Osteocyte (in vitro differentiated cells): ENCODE measurements at places on chromosomes 2 and 18.
A peak's percentile ranks its signal among the peaks of the same experiment; 100 is the strongest.

DNA sequence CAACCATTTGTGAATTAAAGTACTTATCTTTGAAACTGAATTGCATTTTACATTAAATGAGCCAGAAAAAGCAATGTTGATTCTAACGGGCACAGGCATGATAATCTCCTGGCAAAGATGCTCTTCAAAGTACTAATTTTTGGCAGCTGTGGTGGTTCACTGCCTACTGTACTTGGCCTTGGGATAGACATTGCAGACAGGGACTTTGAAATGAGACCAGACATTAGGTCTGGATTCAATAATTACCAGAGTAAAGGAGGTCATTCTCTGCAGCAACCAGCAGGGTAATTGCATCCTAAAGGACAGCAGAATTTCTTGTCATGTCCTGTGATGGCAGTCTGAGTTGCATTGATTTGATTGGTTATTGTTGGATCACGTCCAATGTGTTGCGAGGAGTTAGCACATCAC lies 986.5 kb downstream of the TDRD15 start:
- no peak for DNase-seq

DNA sequence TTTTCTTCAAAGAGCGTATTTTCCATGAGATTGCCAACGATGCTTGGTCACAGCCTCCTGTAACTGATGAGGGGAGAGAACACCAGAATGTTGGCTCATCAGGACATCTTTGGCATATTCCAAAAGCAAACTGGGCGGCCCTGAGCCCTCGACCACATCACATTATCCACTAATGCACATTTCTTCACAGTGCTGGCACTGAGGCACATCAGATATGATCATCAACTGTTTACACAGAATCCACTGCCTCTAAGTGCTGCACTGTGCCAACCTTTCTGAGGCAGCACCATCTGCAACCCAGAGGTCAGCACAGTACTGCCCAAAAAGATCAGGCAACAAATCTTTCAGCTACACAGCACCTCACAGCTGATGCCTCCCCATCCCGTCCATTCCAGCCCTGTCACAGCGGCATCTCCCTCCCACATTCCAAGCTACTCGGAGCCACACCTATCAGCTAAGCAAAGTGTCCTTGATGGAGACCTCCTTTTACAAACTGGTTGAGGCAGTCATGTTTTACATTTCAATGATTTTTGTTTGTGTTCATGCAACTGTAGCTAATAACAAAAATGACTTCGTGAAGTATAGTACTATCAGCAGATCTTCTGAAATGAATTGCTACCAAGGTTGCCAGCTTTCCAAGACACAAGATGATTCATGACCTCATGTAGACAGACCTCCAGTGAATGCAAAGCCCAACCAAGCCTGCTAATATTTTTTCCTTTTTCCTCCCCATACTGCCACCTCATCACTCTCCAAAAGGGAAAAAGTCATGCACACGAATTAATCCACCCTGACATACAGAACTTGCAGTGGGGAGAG lies 32.3 kb downstream of the MYO5B start:
- no peak for DNase-seq

GRCh38 chr18:64100116-64100922 lies 48.6 kb downstream of the LINC00305 start:
- DNase-seq = no peak

DNA sequence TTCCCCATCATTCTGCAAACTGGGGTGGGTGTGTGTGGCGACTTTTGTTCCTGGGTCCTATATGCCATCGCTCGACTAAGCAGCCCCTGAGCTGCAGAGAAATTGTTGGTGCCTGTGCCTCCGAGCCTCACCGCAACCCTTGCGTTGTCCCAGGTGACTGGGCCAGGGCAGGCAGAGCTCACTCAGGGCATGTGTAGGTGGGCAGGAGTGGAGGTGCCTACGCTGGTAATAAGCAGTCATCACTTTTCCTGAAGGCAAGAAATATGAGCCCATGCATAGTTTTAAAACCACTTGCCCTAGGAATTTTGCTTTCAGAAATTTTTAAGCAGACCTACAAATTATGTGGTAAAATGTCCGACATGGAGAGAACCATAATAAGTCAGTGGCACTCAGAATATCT lies 197.8 kb downstream of the SMAD7 start:
- DNase-seq = no peak

DNA sequence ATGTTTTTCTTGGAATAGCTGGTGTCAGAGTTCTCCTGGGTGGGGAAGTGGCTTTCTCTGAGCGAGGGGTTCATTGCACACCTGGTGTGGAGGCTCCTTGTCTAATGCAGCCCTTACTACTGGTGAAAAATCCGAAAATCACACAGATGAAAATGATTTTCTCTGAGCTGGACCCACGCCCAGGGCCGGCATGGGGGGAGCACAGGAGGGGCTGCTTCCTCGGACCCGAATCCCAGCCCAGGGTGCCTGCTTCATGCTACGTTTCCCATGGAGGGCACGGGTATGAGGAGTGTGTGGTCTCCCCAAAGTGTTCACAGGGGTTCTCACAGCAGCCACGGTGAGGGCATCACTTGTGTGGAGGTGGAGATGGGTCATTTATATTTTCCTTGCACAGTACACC lies 288.0 kb upstream of the HDAC4 start:
- peak; percentile 76 for DNase-seq

DNA sequence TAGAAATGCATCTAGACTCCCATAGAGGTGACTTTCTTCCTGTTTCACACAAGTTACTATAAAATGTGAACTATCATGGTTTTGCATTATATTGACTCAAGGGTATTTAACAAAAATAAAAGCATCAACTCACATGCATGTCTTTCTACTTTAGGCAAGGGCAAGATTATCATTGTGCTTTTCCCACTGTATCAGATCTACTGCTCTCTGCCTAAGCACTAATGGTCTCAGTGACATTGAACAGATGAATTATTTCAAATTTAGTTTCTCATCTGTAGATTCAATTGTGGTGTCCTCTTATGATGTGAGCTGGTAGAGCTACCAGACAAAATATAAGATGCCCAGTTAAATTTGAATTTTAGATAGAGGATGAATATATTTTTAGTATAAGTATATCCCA lies 113.9 kb downstream of the MTX2 start:
- DNase-seq = no peak

- no peak for DNase-seq
Observed at GRCh38 chr2:12612671-12613070, 104.1 kb upstream of the TRIB2 start.

DNA sequence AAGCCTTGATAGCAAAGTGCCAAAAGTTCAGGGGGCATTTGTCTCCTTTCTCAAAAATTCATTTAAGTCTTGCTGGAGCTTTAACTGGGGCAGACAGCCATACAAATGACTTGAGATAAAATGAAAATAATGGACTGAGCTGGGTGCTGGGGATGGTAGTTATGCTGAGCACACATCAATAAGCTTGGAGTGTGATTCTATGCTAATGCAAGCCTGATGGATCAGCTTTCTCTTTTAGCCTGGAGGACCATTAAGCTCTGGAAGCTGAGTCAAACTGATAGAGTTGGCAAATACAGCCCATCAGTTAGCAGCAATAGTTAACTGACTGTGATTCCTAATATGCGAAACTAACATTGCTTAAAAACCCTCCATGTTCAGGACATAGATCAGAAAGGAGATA lies 98.0 kb downstream of the CAMKMT start:
- no peak for DNase-seq

DNA sequence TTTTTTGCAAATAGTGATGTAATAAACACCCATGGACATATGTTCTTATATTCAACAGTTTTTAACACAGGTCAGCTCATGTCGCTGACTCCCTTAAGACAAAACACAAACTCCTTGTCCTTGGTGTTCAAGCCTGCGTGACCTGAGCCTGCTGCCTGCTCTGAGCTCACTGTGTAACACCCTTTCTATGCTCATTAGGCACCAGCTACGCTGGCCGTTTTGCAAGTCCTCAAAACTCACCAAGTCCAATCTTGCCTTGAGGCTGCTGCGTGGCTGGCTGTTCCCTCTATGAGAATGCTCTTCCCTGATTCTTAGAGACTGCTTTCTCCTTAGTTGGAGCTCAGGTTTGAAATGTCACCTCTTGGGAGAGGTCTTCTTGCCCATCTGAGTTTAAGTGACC lies 100.5 kb upstream of the GLI2 start:
- no peak for DNase-seq

DNA sequence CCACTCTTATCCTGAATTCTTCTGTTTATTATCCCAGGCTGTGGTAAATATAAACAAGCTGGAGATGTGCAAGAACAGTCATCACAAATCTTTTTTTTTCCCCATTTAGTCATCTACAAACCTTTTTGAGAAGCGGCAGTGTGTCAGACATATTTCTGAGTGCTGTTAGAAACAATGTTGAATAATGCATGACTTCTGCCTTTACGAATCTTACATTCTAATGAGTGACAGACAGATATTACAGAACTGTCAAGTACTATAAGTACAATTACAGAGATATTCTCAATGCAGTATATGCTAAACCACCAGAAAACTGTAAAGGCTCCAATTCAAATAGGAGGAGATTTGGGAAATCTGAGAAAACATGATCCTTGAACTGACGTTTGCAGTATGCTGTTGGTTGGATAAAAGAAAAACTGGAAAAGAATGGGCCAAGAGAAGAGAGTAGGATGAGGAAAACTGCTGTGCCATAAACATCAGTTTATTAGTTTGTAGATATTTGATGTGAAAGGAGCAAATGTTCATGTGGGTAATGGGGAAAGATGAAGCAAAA lies 379.5 kb upstream of the SLC8A1 start:
- DNase-seq = no peak

GRCh38 chr2:232538671-232539070 lies 821 bp upstream of the CHRNG start:
- no peak for DNase-seq

- DNase-seq = no peak
Observed at GRCh38 chr2:164839914-164840457, 1.6 kb downstream of the COBLL1 start.

DNA sequence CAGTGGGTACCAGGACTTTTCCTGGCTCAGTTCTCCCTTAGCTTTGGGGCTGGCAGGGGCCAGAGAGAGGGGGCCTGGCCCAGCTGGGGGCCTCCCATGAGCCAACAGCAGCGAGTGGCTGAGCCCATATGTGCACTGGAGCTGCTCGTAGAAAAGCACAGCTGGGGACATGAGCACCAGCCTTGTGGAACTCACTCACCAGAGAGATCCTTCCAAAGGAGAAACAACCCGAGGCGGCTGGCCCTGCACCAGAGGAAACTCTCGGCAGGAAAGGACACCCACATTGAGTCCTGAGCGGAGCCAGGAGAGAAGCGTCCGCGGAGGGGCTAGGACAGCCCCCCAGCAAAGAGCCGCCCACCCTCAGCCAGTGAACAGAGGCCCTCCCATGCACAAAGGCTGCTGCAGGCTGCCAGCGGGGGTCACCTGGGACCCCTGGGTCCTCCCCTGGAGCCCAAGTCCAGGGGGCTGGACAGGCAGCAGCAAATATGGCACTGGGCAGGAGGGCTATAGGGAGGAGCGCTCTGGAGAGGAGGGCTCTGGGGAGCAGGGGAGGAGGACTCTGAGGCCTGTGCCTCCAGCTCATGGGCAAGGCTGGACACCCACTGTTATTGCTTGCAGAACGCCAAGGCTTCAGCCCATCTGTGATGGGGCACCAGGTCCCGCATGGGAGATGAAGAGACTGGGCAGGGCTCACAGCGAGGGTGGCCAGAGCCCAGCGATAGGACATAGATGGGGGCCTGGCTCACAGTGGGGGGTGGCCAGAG lies 42.1 kb upstream of the SNED1 start:
- DNase-seq = peak; percentile 80

DNA sequence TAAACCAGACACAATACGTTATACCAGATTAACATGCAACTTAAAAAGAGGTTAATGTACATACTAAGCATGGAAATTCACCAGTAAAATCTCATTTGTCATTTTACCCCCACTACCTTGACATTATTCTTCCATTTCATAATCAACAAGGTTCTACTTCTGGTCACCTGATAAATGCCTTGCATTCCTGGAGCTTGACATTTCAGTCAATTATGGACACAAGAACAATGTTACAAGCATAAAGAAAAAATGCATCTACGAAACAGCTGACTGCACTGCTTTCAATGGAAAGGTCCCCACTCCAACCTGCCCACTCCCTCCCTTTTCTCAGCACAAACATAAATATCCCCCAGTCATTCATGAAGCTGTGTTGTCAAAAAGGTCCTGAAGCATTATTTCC lies 31.4 kb downstream of the ARL5A start:
- DNase-seq = no peak

DNA sequence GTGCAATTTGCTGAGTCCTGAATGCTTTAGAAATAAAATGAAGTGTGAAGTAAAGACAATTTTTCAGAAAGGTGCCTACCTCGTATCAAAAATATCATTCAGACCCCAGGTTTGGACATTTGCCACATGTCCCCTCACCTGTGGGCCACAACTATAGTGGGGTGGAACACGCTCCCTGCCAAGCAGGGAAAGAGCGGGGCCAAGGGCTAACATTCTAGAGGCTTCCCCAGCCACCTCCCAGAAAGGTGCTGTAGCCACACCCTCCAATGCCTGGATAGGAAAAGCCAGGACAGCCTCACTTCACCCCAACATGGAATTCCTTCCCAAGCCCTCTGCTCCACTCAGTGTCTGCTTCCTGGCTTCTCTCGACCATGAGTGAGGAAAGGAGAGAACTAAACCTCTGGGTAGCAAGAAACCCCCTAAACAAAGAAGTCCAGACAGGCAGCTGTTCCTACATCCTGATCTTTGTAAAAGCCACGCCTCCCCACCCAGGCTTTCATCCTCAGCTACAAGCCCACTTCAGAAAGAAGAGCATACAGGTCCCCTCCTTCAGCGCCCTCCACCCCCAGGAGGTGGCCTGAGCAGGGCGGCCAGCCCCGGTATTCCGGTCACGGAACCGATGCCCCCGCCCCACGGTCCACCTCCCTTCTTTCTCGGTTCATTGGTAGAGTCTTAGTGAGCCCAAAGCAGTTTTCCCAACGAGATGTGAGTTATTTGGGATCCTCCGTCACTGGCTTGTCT lies 2.1 kb downstream of the COL6A3 start:
- DNase-seq = no peak

DNA sequence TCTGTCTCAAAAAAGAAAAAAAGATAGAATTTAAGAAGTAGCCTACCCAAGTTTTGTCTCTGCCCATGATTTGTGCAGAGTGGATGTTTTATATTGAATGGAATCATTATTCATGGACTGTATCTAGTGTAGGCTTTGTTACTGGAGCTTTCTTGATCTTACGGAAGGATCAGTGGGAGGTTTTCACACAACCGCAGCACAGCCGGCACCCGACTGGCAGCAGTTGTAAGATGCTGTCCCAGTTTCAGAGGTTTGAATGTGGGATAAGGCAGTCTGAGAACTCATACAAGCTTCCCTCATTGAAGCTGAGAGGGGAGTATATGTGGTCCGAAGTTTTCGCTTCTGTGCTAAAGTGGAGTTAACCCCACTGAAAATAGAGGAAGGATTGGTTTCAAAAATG lies 19.7 kb upstream of the SAG start:
- no peak for DNase-seq
